ENCODE measurements at places on chromosomes 12 and 14.

DNA sequence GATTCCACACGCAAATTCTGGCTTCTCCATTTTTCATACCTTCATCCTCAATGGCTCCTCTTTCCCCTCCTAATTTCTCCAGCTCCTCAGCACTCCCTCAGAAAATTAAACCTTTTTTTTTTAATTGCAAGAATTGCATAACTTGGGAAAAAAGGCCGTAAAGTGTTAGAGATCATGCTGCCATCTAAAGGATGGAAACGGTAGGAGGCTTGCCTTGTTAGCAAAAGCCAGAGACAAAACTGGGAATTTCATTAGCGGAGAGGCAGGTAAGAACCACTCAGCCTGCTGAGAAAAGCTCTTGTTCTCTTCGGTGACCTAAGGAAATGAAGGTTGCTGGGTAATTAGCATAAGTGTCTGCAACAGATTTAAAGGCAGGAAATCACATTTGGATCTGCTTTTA, 204.3 kb downstream of the AEBP2 start:
- DNase-seq, result no peak

DNA sequence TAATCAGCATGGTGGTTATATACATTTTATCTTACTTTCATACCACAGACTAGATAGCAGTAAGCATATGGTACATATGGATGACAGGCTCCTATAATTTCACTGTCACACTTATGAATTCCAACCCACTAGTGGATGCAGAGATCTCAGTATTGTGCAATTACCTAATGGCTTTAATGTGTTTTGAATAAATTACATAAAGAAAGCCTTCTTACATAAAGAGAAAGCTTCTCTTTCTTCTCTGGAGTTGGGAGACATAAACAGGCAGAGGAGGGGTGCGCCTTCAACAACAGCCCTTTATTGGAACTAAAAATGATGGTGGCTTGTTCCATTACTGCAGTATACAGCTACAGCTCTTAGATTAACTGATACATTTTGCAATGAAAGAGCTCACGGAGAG, 52.6 kb downstream of the SAV1 start:
- no peak for DNase-seq

DNA sequence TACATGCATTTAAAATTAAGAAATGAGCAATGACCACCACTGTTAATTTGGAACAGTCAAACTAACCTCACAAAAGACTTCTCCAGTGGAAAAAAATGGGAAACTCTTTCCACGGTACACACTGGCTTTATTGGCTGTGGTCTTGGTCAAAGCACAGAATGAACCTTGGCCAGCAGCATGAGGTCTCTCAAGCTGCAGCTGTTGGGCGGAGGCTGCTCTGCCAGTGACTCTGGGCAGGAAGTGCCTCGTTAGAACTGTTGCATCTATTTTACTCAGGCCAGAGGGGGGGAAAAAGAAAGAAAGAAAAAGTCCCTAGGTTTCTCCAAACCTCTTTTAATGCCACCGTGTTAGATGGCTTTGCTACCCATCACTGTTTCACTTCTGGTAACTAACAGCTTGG, 279.8 kb upstream of the DIO2 start:
- peak; percentile 20 for DNase-seq

DNA sequence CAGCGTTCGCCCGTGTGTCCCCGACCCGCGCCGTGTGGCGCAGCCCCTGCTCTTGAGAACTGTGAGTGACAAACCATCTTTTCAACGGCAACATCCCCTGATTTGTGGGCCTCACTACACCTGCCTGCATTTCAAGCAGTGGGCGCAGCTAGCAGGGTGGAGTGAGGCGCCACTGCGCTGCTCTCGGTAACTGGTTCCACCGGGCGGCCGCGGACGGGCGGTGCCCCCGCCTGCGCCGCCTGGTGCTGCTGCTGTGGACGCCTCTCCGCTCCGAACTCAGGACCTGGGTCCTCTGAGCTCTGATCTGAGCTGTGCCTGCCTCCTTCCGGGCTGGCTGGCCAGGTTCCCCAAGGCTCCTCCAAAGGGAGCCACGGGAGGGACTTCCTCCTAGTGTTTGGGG, 5.9 kb upstream of the DEGS2 start:
- DNase-seq, result no peak

- no peak for DNase-seq
Observed at GRCh38 chr12:45974883-45975282, 15.5 kb downstream of the SCAF11 start.

GRCh38 chr14:92688434-92689375, 59.7 kb downstream of the LGMN start:
- DNase-seq, result no peak
